CD4-positive, alpha-beta T cell treated with Interleukin-21 for 1 hour (primary cell): ENCODE measurements at places on chromosomes 11 and 22.

DNA sequence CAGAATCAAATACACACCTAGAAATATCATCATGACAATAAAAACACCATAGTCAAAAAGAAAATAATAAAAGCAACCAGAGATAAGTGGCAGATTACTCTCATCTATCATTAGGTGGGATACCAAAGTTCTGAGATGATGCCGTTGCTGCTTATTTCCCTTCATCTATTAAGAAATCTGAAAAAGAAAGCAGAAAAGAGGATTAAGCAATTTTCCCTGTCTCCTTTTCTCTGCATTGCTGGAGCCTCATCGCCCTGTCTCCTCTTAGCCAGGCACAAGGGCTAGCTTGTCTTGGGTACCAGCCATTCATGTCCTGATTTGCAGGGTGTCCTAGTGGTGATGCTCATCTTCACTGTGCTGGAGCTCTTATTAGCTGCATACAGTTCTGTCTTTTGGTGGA, 3.9 kb upstream of the MS4A14 start:
- no peak for DNase-seq

- DNase-seq, result no peak
Measured at GRCh38 chr11:13826505-13827278, 135.8 kb upstream of the SPON1 start.

GRCh38 chr11:63939397-63939891, 642 bp downstream of the NAA40 start:
- DNase-seq, result peak; percentile 16

DNA sequence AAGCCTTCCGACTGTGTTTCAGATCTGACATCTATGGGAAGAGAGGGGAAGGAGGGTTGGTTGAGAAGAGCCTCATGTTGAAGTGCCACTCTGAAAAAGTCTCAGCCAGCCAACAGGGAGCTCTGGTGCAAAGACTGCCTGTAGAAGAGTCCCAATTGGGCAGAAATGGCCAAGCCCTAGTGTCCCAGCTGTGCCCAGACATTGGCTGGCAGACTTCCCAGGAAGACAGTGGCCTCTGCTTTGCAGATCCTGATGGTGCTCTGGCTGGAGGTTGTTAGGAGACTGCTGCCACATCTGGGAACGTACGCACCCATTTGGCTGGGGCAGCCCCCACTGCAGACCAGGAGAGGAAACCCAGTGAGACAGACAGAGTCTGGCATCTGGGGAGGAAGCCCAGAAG, 3.2 kb upstream of the PLA2G3 start:
- DNase-seq, result no peak

DNA sequence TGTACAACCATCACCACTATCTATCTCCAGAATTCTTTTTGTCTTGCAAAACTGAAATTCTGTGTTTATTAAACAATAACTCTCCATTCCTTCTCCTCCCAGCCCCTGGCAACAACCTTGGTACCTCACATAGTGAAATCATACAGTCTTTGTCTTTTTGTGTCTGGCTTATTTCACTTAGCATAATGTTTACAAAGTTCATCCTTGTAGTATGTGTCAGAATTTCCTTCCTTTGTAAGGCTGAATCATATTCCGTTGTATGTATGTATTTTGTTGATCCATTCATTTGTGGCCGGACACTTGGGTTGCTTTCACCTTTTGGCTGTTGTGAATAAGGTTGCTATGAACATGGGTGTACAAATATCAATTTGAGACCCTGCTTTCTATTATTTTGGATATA, 243.7 kb upstream of the TBCEL start:
- DNase-seq, result no peak

- DNase-seq, result no peak
Measured at GRCh38 chr22:17829695-17830042, 55.4 kb upstream of the BID start.

- no peak for DNase-seq
Measured at GRCh38 chr11:2302306-2302895, 588 bp downstream of the TSPAN32 start.

- no peak for DNase-seq
Measured at GRCh38 chr11:125431481-125431880, 64.6 kb downstream of the FEZ1 start.
